ENCODE measurements at places on chromosomes 13 and 19.

DNA sequence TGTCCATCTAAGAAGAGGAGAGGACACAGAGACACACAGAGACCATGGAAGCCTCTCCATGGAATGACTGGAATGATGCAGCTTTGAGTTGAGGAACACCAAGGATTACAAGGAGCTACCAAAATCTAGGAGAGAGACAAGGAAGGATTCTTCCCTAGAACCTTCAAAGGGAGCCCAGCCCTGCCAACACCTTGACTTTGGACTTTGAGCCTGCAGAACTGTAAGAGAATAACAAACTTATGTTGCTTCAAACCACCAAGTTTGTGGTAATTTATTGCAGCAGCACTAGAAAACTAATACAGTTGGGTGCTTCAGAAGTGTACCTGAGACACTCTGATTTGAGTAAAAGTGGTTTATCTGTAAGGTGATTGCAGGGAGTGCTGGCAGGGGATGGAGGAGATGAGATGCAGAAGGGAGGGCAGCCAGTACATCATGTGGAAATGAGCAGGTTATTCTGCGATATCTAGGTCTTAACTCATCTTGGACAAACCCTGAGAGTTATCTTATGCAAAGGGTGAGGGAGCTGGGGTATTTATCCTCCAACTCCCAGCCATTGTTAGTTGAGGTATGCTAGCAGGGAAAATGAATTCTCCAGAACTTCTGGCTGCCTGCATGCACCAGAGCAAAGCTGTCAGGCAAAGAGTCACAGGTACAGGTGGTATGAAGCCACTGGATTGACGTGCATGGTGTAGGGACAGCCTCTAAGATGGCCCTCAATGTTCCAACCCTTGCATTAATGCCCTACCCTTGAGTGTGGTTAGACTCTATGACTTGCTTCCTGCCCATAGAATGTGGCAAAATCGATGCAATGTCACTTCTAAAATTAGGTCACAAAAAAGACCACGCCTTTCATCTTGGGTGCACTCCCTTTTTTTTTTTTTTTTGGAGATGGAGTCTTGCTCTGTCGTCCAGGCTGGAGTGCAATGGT lies 31.3 kb upstream of the ADGRL1 start:
- DNase-seq: no peak

GRCh38 chr13:76380446-76381065 lies 505.6 kb downstream of the KCTD12 start:
- DNase-seq: no peak

DNA sequence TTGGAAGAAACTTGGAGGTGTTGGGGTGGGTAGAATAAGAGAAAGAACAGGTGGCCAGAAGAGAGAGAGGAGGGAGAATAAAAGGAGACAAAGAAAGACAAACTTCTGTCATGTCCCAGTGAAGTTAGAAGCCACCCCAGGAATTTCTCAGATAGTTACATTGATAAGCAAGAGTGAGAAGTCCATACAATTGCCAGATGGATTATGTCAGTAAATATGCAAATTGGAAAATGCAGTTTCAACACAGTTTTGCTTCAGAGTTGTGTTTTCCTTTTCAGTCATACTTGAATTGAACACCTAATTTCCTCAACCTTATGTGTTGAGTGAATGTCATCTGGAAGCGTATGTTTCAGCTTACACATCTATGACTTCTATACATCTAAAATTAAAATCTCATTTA lies 139.2 kb downstream of the RXFP2 start:
- DNase-seq: no peak

- DNase-seq: no peak
These were observed 72.2 kb downstream of the UFM1 start for GRCh38 chr13:38421590-38422560.

GRCh38 chr13:40619479-40619814 lies 47.0 kb downstream of the FOXO1 start:
- no peak for DNase-seq

DNA sequence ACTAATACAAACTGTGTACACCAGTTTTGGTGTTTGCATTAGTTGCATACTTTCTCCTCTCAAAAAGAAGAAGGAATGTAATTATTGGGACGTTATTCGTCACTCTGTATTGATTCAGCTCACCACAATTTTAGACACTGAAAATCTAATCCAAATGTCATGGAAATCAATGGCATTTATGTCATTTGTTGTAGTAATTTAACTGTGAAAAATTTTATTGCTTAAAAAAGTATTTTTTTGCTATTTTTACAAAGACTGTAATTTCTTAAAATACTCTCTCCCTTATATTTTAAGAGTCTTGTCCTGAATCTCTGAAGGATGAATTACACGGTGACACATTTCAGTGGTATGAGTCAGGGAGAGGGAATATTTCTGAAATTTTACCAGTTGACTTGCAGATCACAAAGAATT lies 2117.6 kb downstream of the PCDH9 start:
- DNase-seq: no peak

Data from activated T-helper 1 cell treated with anti-CD3 and anti-CD28 coated beads, Interleukin-12 subunit alpha, Interleukin-12 subunit beta, Interleukin-2, Interleukin-4 antibody, amounts not matched to agents 30 ng/mL and 10 ng/mL and 1 ng/mL, durations not matched to agents 14 hours and 24 hours and 36 hours (primary cell).